ENCODE measurements at places on chromosomes 13 and 19. TPM values are rescaled to one million over a fixed set of nuclear protein-coding genes. Genes with fewer than 3 reads are reported as not detected.

Gene MEIS3
- total RNA-seq: 31.2 TPM

Gene RGS9BP
- total RNA-seq: 0.29 TPM

Gene PLVAP
- not detected for total RNA-seq

Gene SIGLEC5
- total RNA-seq: not detected

Gene CIC
- 59.6 TPM for total RNA-seq

Gene ZNF737
- not detected for total RNA-seq

Gene MYO1F
- total RNA-seq: 0.28 TPM

Gene NCAN
- total RNA-seq: 0.03 TPM

Gene CFAP97D2
- not detected for total RNA-seq

Gene DLL3
- 4.9 TPM for total RNA-seq

Gene FPR3
- not detected for total RNA-seq

Gene ZNF837
- 1.5 TPM for total RNA-seq

Gene FXYD7
- 0.34 TPM for total RNA-seq

Gene SLC7A10
- total RNA-seq: not detected

Gene ZNF540
- total RNA-seq: not detected

Gene ASPDH
- total RNA-seq: not detected

Gene RGL3
- total RNA-seq: 2.7 TPM

Gene POMP
- total RNA-seq: 115 TPM

Gene PNMA8C
- not detected for total RNA-seq

Gene NCCRP1
- total RNA-seq: 1.9 TPM

Gene FAM216B
- not detected for total RNA-seq

Gene SHKBP1
- 152 TPM for total RNA-seq

Gene KLHL1
- not detected for total RNA-seq

Gene ZNF284
- 0.59 TPM for total RNA-seq

Gene ZNF90
- total RNA-seq: not detected

Gene RPL21
- total RNA-seq: 1,352 TPM

Gene ZNF567
- 8.4 TPM for total RNA-seq

Gene NAPSA
- total RNA-seq: 0.58 TPM

Gene GSX1
- total RNA-seq: not detected

Gene PLIN4
- 0.21 TPM for total RNA-seq

All from A549 treated with DMSO at 1 μM for 4 hours (cell line).